ENCODE measurements at places on chromosomes 11 and 22. TPM values are rescaled to one million over a fixed set of nuclear protein-coding genes. Genes with fewer than 3 reads are reported as not detected.
A peak's percentile ranks its signal among the peaks of the same experiment; 100 is the strongest.

DNA sequence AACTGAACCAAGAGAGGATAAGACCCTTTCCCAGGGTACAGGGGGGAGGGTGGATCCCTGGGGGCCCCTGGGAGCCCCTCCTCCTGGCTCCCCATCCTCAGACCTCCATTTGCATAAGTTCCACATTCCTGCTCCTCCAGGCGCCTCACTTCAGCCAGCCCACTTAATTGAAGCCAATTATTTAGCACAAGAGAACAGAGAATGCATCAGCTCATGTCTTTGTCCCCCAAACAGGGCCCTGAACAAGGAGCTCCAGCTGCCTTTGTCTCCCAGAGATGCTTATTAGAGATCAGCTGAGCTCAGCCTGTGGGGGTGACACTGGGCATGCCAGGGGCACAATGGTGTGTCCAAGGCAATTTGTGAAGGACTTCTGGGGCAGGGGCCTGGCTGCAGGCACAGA, 89.9 kb upstream of the PRDM11 start:
- H3K4me1 ChIP-seq, result peaks cover 9% of the 10 kb centered on the region
- H3K27me3 ChIP-seq, result peaks cover 7% of the 10 kb centered on the region
- no peak overlapping the region for H3K27ac ChIP-seq
- DNase-seq, result no peak

DNA sequence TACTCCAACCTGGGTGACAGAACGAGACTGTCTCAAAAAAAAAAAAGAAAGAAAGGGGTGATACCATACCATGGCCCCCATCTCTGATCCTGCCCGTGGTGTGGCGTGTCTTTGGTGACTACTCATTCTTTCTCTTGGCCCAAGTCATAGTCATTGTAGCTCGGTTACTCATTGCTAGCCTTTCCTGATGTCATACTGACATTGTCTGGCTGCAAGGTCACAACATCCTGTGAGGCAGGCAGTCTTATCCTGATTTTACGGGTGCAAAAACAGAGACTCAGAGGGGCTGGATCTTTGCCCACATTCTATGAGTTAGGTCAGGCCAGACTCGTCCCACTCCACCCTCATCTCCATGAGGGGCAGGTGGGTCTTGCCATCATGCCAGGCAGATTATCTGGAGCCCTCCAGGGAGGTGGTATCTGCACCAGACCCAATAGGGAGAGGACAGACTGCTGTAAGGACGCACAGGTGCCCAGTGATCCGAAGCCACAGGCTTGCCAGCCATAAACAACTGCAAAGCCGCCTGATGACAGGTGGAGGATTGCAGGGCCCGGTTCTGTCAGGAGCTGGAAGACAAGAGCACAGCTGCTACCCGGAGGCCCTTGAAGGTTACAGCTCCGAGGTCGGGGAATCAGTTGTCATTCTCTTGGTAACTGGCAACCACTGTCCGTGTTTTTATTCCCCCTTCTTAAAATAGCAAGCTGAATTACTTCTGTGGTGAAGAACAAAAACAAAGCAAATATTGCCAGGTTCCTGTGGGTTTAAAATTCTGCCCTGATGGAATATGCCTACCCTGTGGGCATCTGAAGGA, 13.8 kb downstream of the TOM1 start:
- peaks cover 36% of the 10 kb centered on the region for H3K4me1 ChIP-seq
- no peak for DNase-seq
- H3K27me3 ChIP-seq, result peaks cover 3% of the 10 kb centered on the region
- H3K4me3 ChIP-seq, result no peak overlapping the region
- no peaks in the 10 kb centered on the region for H3K36me3 ChIP-seq

- H3K4me3 ChIP-seq, result no peak overlapping the region
- H3K27ac ChIP-seq, result no peak overlapping the region
- no peaks in the 10 kb centered on the region for H3K27me3 ChIP-seq
- H3K4me1 ChIP-seq, result no peaks in the 10 kb centered on the region
- H3K36me3 ChIP-seq, result no peaks in the 10 kb centered on the region
Measured at GRCh38 chr11:127462065-127462344, 461.4 kb upstream of the KIRREL3 start.

- peaks cover 82% of the 10 kb centered on the region for H3K4me1 ChIP-seq
- H3K27me3 ChIP-seq, result no peaks in the 10 kb centered on the region
- H3K4me3 ChIP-seq, result no peak overlapping the region
- DNase-seq, result no peak
- peak overlapping the region; percentile 29 for H3K27ac ChIP-seq
- H3K36me3 ChIP-seq, result peaks cover 39% of the 10 kb centered on the region
Measured at GRCh38 chr11:85965202-85965601, 103.7 kb downstream of the PICALM start.

C11orf97 gene
- not detected for polyA plus RNA-seq

KRTAP5-2 gene
- polyA plus RNA-seq, result not detected

DNA sequence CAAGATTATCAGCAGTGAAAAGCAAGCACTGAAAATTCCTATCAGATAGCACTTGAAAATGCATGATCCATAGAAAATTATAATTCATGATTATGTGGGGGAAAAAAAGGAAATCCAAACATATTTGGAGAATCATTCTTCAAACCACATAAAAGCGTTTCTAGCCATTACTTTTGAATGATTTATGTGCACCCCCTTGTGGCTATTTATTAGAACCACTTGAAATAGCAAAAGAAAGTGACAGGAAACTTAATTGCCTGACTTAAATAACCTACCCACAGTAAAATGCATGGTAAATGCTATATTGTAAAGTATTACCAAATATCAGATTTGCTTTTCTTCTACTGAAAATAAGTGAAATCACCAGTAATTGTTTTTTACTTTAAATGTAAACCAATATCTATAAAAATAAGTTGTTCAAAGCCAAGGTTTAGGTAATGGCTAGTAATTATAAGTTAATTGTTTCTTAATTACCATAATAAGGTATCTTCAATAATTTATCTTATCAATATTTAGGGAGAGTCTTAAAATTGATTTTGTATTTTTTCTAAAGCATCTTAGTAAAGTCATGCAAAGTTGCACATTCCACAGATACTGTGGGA, 168.5 kb downstream of the ARHGAP42 start:
- H3K27me3 ChIP-seq, result no peaks in the 10 kb centered on the region
- no peaks in the 10 kb centered on the region for H3K4me1 ChIP-seq
- H3K27ac ChIP-seq, result no peak overlapping the region

GRCh38 chr22:17086788-17087497, 2.1 kb downstream of the IL17RA start:
- DNase-seq, result no peak
- H3K27ac ChIP-seq, result peak overlapping the region; percentile 86
- peaks cover 61% of the 10 kb centered on the region for H3K4me1 ChIP-seq
- H3K4me3 ChIP-seq, result peak overlapping the region; percentile 90
- H3K27me3 ChIP-seq, result peaks cover 12% of the 10 kb centered on the region

NLRP6 gene
- not detected for polyA plus RNA-seq

DNA sequence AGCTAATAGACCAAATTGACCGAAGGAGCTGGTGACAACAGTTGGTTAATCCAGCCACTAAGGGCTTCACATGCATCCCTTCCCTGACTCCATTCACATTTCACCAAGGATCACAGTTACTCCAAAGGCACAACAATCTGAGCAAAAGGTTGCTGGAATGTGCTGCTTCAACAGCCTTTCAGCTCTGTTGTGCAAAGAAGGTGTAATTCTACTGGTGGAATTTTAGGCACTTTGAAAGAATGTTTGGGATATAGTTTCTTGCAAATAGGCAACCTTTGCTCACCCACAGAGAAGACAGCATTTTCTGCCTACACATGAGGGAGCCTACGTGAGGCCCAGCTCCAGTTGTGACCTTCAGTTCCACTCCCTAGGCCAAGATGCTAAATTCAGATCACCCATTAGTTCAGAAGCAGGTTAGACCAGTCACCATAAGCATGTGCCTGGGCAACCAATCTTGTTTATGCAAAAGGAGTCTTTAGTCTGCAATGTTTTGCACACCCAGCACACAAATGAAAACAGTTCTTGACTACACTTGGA, 21.6 kb upstream of the FCHSD2 start:
- no peak overlapping the region for H3K27ac ChIP-seq
- H3K4me1 ChIP-seq, result peaks cover 1% of the 10 kb centered on the region
- no peak for DNase-seq
- H3K27me3 ChIP-seq, result peaks cover 4% of the 10 kb centered on the region
- no peak overlapping the region for H3K4me3 ChIP-seq

DNA sequence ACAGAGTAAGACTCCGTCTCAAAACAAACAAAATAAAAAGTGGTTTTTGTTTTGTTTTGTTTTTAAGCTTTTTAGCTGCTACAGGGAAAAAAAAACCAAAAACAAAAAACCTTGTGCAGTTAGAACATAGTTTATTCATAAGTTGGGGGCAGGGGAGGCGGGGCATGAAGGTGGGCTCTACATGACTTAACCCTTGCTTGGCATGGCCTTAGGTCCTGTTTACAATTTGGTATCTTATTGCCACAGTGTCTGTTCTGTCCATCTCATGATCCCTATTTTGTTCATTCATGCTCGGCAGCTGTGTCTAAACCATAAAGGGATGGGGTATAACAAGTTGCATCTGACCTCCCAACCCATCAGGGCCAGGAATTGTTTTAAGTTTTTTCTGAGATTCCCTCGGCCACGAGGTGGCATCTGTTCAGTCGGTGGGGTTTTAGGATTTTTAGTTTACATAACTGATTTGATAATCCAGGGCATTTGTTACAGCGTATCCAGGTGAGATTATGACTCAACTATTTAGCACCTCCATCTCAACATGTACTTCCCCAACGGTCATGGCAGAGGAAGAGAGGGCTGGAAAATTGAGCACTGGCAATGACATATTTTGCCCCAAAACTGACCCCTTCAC, 6.9 kb downstream of the AP5B1 start:
- H3K27me3 ChIP-seq, result peaks cover 1% of the 10 kb centered on the region
- no peak overlapping the region for H3K27ac ChIP-seq
- no peak overlapping the region for H3K4me3 ChIP-seq
- DNase-seq, result no peak

DKK3 gene
- 0.76 TPM for polyA plus RNA-seq

DNA sequence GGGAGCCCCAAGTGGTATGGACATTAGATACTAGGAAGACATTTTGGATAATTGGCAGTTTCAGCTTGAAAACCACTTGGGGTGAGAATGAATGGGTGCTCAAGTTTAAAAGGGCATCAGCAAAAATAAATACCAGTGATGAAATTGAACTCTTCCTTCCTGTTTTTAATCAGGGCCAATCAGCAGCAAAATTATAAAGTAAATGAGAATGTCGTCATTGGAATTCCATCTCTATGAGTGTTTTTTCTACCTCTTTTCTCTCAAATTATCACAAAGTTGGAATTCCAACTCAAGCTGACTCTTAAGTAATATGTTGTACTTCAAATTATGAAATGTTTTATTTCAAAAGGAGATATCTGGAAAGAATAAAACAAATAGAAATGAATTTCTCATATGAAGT, 730.6 kb downstream of the METTL15 start:
- H3K36me3 ChIP-seq, result peaks cover 3% of the 10 kb centered on the region
- no peak for DNase-seq
- no peaks in the 10 kb centered on the region for H3K27me3 ChIP-seq
- H3K4me3 ChIP-seq, result no peak overlapping the region

DNA sequence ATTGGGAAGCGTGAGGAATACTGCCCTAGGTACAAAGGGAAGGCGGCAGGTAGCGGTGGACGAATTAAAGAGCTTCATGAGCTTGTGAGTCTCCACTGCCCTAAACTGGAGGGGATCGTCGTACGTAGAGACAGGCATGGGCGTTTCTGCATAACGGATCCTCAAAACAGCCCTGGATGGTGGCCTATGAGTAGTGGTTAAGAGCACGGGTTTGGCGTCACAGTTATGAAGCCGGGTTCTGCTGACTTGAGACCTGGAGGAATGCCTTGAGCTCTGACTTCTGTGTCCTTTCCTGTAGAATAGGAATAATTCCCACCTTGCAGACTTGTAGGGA, 335 bp downstream of the TMEM138 start:
- H3K27me3 ChIP-seq, result no peaks in the 10 kb centered on the region
- peak overlapping the region; percentile 100 for H3K27ac ChIP-seq
- peak overlapping the region; percentile 97 for H3K4me3 ChIP-seq
- peaks cover 5% of the 10 kb centered on the region for H3K36me3 ChIP-seq

DNA sequence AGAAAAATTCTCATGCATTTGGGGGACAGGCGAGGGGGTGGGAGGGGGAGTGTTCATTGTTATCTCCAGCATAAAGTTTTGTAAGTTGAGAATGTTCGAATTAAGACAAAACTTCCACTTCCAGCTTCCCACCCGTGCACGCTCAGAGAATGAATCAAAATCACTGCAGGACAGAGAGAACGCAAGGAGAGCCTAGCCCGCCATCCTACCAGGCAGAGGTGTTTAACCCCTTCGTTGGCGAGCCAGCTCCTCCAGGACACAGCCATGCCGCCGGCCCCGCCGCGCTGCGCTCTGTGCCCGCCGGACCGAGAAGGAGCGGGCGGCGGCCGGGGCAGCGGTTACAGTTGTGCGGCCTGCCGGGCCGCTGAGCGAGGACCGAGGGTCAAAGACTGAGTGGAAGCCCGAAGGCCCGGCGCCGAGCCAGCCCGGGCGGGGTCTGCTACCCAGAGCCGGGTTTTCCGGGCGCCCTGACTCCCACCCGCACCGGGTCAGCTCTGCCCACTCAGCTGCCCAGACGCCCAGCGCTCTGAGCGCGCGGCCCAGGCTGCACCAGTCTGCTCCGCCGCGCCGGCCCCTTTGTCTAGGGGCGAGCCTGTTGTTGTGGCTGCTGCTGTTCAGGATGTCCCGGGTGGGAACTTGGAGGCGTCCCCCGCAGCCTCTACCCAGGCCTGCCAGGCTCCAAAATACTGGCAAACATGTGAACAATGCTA, at the start of gene NOX4:
Gene NOX4, minus strand, starts transcription at position 395 of the 710 bp plus-strand sequence. Its CDS starts 129 bp downstream, at position 266.
- H3K27me3 ChIP-seq, result peaks cover 3% of the 10 kb centered on the region
- H3K27ac ChIP-seq, result no peak within 1 kb of the TSS
- DNase-seq, result no peak
- H3K4me3 ChIP-seq, result no peak within 1 kb of the TSS
- H3K36me3 ChIP-seq, result no peaks in the 10 kb centered on the region

DNA sequence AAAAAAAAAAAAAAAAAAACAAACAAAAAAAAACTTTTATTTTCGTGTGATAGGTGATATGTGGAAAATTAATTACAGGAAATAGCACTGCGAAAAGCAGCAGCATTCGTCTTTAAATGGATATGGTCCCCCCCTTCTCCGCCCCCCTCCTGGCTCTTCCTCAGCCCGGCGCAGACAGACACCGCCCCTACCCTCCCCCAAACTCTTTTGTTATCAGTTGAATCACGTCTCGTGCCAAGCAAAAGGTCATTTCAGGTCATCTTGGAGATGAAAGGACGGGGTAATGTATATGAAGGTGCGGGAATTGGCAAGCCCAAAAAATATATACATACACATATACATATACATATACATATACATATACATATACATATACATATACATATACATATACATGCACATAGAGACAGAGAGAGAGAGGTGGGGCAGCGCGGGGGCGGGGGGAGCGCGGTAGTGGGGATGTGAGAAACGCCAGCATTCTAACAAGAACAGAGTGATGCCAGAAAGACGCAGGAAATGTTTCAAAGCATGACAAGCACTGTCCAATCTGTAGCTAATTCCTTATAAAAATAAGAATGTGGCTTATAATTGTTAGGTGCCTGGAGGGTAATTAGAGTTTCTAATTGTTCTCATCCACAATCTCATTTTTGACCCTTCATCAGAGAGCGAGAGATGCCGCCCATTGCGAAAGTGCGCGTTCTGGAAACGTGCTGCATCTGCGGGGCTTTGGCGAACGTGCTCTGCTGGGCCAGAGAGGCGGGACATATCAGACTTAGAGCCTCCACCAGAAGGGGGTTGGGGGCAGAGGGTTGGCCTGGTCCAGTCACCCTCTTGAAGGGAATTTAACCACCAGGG, 214.5 kb upstream of the UBASH3B start:
- no peak for DNase-seq
- H3K4me3 ChIP-seq, result no peak overlapping the region
- no peak overlapping the region for H3K27ac ChIP-seq
- peaks cover 7% of the 10 kb centered on the region for H3K4me1 ChIP-seq
- H3K27me3 ChIP-seq, result peaks cover 13% of the 10 kb centered on the region
- no peaks in the 10 kb centered on the region for H3K36me3 ChIP-seq
